ENCODE measurements at places on chromosomes 5 and 9. TPM values are rescaled to one million over a fixed set of nuclear protein-coding genes. Genes with fewer than 3 reads are reported as not detected.

DNA sequence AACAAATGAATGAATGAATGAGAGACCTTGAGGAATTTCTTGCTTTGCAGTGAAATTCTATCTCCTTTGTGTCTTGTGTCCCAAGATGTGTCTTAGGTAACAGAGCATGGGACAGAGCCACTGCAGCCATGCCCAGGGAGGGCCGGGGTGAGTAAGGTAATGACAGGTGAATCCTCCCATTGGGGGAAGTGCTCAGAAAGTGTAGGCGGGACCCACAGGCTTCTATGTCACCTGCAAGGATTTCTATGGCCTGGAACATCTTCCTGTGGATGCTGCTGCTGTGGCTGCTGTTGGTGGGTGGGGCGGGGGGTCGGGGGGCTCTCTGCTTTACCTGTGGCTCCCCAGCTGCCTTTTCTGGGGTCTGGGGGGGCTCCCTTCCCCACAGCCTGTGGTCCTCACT is 133.6 kb upstream of the IER5L start:
- DNase-seq = no peak

DNA sequence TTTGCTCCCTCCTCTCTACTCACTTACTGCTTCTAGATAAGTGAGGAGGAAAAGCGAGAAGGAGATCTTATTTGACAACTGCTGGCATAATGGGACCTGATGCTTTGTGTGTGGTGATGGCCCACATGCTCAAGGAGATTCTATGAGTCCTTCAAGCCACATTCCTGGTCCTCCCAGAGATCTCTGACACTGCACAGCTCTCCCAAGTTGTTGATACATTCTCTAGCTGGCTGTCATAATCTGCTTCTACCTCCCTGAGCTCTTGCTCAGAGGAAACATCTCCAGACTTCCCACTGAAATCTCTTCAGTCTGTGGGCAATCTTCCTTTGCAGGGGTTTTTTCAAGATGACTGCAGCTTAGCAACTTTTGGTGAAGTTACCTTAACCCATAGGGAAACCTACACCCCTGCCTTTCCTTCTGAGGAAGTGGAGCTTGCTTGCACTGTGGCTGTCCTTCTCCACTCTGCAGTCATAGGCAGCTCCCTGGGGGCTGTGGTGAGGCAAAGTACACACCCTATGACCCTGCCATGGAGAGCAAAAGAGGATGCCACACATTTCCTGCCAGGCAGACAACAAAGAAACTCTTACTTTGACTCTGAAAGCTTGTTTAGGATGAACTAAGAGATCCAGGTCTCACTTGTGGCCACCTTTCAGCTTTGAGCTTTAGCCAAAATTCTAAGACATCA is 163.8 kb downstream of the TMEM38B start:
- DNase-seq = no peak

DNA sequence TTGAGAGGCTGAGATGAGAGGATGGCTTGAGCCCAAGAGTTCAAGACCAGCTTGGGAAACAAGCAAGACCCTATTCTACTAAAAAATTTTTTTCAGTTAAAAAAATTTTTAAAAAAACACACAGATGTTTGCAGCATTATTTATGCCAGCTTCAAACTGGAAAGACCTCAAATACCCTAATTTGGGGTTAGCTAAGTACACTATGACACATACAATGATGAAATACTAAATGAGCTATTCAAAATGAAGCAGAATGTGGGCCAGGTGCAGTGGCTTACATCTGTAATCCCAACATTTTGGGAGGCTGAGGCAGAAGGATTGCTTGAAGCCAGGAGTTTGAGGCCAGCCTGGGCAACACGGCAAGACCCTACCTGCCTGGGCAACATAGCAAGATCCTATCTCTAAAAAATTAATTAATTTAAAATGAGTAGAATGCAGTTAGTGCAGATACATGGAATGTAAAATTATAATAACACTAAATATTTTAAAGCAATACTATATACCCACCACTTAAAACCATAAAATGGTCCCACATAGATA is 44.9 kb downstream of the LHFPL2 start:
- no peak for DNase-seq

GRCh38 chr9:6926436-6926835 is 168.7 kb downstream of the KDM4C start:
- DNase-seq = no peak

Gene ZNF354B
- polyA plus RNA-seq = 28.2 TPM

GRCh38 chr5:72472031-72472430 is 35.2 kb downstream of the ZNF366 start:
- DNase-seq = no peak

DNA sequence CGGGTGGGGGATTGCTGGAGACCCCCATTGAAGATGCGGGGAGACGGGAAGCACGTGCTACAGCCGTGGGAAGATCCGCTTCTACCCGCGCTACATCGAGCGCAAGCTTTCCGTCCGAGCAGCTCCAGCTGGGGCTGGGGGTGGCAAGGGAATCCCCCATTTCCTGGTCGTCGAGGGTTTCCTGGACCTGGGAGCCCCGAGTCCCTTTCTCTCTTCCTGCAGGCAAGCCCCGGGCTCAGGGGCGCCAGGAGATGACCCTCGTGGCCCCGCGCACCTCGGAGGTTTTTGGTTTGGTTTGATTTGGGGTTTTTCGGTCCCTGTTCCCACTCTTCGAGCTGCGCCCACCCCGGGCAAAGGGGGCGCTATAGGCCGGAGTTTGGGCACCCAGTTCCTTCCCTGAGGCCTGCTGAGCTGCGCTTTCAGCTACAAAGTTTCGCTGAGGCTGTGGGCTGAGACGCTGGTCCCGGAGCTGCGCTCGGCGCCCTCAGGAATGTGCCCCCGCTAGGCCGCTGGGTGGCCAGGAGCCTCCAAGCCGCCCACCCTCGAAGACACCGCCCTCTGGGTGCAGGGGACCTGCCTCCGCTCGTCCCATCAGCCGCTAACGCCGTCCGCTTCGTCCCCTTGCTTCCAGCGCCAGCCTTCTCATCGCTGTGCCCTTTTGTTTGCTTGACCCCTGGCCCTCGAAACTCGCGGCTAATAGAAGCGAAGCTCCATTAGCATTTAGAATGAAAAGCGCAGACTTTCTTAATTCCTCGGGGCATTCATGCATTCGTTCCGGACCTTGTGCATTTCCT is 2.9 kb downstream of the NR4A3 start:
- DNase-seq = peak; percentile 37

DNA sequence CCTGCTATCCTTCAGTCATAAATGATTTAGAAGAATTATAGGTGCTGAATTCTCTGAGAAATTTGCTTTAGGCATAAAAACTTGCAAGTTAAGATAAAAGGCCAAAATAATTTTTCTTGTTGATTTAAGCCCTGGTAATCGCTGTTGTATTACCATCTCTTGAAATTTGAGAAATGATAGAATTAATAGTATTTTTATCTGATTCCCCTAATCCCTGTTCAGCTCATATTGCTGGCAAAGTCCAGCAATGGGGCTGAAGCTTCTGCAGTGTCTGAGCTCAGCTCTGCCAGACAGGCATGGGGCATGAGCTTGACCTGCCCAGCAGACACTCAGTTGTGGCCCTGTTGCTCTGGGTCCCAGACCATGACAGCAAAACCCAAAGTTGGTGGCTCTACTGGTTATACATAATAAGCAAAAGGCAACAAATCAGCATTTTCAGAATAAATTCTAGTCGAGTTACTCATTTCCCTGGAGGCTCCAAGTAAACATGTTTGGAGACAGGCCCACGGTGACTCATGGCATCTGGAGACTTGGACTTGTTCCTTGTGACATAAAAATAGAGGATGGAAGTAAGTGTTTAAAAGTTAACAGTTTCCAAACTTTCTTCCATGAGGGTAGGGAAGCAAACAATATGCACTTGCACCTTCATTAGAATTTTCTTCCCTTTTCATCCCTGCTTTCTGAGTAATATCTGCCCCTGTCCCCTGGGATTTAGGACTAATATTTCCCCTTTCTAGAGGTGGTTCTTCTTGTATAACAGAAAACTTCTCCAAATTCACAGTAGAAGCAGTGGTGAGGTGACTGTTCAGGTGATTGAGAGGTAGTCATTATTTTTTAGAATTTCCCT is 60.2 kb upstream of the SLC2A8 start:
- DNase-seq = peak; percentile 78

DNA sequence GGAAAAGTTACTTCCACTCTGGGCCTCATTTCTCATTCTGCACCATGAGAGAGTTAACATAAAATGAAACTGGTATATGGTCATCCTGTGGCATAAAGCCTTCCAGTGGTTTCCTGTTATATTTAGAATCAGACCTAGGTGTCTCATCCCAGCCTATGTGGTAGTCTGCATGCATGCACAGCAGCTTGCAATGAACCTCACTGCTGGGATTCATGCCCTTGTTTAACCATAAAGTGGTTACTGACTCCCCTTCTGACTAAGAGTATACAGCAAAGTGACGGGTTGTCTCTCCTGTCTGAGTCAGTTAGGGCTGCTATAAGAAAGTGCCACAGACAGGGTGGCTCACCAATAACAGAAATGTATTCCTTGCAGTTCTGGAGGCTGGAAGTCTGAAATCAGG is 14.7 kb upstream of the TDRD7 start:
- DNase-seq = no peak

- DNase-seq = no peak
These were observed 71.1 kb upstream of the CD180 start for GRCh38 chr5:67267512-67268216.

Gene PTGDS
- 87.8 TPM for polyA plus RNA-seq

Gene DAB2IP
- polyA plus RNA-seq = 49.1 TPM

GRCh38 chr5:91188755-91189154 is 194.4 kb downstream of the ARRDC3 start:
- DNase-seq = no peak

DNA sequence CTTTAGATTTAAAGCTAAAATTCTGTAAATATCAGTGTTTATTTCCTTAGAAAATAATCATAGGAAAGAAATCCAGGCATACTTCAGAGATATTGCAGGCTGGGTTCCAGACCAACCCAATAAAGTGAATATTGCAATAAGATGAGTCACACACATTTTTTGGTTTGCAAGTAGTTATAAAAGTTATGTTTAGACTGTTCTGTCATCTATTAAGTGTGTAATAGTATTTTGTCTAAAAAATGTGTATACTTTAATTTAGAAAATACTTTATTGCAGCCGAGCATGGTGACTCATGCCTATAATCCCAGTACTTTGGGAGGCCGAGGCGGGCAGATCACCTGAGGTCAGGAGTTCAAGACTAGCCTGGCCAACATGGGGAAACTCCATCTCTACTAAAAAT is 6.9 kb upstream of the RIC1 start:
- no peak for DNase-seq

DNA sequence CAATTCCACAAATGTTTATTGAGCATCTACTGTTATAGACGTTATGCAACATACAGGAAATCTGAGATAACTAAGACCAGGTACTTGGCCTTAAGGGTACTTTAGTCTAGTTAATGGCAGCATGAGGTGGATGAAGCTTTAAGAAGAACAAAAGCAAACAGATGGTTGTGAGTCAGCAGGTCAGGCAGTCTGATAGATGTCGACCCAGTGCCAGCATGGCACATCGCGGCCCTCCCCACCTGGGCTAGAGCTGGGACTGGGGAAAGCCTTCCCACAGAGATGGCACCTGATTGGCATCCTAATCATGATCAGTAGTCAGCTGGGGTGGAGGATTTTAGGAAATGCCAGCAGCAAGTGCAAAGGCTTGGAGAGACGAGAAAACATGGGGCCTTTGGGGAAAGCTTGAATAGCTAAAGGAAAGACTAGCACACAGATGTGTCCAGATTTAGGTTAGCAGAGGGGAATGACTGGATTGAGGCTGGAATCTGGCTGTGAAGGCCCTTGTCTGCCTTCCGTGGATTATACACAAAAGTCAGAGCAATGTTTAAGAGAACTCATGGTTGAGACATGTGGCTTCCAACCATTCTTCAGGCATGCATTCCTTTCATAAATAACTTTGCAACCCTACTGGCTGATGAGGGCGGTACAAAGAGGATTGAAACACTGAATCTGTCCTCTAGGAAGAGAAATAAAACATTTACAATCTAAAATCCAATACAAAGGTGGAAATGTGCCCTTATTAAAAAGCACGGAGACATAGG is 395.4 kb upstream of the WWC1 start:
- no peak for DNase-seq

Gene SPATA24
- polyA plus RNA-seq = 9.9 TPM

DNA sequence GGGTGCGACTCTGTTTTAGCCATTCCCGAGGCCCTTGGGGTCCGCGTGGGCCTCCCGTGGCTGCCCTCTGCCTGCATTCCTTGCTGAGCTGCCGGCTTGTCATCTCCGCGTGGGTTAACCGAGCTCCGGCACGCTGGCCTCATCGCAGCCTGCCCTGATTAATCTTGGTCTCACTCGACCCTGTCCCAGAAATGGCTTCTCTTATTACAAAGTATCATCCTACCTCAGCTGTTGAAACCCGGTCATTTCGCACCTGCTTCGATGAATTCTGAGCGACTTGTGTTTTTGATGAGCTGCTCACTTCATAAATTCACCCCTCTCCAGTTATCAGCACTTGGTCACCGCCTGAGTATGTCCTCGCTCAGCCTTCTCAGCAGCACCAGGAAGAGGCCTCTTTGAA is 123.5 kb upstream of the EGFLAM start:
- peak; percentile 48 for DNase-seq

Gene PCDHGA8
- polyA plus RNA-seq = 0.81 TPM

GRCh38 chr5:10839118-10839517 is 78.1 kb upstream of the DAP start:
- no peak for DNase-seq

Gene SPATA9
- polyA plus RNA-seq = 1.4 TPM

GRCh38 chr9:110114086-110114858 is 93.7 kb downstream of the C9orf152 start:
- no peak for DNase-seq

Gene SPINK4
- not detected for polyA plus RNA-seq

GRCh38 chr9:89723469-89724100 is 118.8 kb downstream of the GADD45G start:
- DNase-seq = no peak

DNA sequence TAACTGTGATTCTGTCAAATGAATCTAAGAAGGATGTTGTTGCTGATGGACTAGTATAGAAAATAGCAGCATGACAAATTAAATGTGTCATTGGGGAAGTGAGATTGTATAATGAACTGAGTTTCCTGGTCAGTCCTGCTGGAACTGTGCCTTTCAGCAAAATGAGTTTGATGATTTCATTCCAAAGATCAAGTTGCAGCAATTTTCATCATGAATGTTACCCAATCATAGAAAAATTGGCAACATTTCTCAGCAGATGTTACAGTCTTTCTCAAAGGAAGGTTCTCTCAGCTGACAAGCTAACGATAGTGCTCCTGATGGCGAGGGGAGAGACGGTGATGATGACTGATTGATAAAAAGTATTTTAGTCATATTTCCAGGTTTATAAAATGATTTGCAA is 10.7 kb downstream of the PCDHAC2 start:
- no peak for DNase-seq

- DNase-seq = no peak
These were observed 187.5 kb downstream of the SNCAIP start for GRCh38 chr5:122499585-122499984.

DNA sequence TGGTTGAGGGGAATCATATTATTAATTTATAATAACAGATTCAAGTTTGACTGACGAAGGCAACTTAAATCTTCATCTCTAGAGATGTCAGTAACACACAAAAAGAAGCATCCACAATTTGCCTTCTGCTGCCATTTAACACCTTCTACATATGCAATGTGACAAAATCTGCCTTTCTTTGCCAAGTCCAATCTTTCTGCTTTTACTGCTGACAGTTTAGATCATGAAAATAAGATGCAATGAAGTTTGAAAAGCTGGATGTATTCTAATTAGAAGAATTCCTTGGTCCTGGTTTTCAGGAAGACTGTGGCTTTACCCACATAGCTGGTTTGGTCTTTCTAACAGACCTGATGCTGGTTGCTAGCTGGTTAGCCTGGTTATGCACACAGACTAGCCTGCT is 178.9 kb downstream of the ACER2 start:
- DNase-seq = no peak
